ENCODE measurements at places on chromosomes 12 and 14.

GRCh38 chr12:51870504-51870903 is 17.4 kb upstream of the ANKRD33 start:
- no peak for DNase-seq

GRCh38 chr14:69355607-69356281 is 42.4 kb downstream of the ERH start:
- DNase-seq, result no peak

DNA sequence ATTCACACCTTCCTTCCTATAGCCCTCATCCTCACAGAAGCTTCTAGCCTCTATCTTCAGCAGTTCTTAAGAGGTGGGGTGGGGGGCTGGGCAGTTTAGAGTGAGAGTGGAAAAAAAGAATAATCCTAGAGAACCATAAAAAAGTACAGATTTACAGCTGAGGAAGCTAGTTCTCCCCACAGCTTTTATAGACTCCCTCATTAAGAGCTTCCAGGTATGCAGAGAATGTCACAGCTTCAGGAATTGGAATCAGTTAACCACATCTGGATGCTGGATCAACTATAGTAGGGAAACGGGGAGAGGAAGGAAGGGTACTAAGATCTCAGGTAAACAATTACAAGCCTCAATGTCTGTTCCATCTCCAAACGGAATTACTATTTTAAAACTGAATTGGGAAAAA is 12.3 kb downstream of the GDF11 start:
- no peak for DNase-seq

GRCh38 chr12:3777206-3777809 is 24.4 kb upstream of the CRACR2A start:
- DNase-seq, result no peak

DNA sequence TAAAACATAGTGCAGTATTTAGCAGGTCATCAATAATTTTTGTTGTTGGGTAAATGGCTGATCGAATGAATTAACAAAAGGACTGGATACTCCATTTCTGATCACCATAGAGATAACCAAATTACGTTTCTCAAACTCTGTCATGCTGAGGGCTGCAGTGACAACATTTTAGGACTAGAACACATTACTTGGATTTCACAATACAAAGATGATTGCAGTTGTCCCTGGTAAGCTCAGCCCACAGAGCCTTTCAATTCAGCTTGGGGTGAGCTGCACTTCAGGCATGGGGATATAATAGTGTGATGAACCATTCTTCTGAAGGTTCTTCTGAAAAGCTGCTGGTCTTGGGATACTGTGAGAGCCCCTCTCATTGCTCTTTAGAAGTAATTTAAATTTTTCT is 74.3 kb downstream of the FAR2 start:
- no peak for DNase-seq

DNA sequence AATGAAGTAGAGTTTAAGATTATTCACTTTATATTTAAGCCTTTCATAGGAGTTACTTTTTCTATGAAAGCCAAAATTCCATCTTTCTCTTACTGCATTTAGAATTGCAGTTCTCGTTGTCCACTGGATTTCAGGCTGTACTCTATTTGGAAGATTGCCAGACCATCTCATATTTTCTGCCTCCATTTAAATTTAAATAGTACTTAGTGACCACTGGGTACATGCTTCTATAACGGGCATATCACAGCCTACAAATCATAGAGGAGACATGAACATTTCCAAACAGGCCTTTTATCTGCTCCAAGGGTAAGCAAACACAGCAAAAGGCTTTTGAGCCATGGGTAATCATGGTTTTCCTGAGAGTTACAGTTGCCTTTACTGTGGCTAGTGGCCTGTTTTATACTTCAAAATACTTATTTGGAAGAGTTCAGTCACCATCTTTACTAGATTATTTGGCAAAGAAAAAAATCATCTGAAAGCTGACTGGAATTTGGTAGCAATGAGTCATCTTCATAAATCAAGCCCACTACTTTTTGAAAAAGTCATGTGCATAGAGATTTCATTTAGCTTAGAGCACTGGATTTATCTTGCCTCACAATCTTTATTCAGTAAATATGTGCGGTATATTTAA is 15.7 kb downstream of the ANO6 start:
- no peak for DNase-seq

DNA sequence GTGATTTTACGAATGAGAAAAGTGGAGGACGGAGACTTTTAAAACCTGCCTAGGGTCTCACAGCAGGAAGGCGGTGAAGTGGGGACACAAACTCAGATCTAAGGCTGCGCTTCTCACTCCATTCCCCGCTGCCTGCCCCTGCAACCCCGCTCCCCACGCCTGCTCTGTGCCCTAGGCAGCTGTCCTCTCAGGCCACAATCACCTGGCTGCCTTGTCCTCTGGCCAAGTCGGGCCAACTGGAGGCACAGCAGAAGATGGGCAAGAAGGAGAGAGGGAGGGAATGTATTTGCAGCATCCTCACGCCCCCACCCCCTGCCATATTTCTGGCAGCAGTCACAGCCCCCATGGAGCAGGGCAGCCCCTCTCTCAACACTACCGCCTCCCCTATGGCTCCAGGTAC is 94.9 kb downstream of the CHGA start:
- DNase-seq, result no peak

DNA sequence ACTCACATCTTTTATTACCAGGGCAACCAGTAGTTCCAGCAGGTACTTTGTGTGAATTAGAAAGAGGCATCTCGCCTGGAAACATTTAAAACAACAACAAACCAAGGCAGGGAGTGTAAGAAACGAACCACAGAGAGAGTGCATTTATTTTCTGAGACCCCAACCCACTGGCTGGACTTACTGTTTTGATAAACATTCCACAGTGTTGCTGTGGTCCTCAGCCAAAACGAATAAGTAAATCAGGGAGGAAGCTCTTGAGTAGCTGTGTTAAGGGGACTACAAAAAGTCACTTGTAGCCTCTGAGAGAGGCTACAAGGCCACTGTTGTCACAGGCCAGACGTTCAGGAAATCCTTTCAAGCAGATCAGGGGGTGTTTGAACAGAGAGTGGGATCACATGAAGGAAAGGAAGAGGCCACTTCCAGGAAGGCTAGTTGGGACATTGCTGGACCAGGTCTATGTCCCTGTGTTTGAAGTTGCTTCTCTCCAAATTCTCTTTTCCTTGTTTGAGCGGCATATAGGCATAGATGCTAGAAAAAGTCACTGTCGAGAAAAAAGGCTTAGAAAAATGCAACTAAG is 33.8 kb downstream of the DMAC2L start:
- no peak for DNase-seq

- no peak for DNase-seq
These were observed 166.9 kb upstream of the DIO2 start for GRCh38 chr14:80378084-80378690.

GRCh38 chr12:96471368-96472050 is 17.9 kb upstream of the CFAP54 start:
- DNase-seq, result no peak

GRCh38 chr12:71935594-71935993 is 3.1 kb upstream of the TPH2 start:
- no peak for DNase-seq

DNA sequence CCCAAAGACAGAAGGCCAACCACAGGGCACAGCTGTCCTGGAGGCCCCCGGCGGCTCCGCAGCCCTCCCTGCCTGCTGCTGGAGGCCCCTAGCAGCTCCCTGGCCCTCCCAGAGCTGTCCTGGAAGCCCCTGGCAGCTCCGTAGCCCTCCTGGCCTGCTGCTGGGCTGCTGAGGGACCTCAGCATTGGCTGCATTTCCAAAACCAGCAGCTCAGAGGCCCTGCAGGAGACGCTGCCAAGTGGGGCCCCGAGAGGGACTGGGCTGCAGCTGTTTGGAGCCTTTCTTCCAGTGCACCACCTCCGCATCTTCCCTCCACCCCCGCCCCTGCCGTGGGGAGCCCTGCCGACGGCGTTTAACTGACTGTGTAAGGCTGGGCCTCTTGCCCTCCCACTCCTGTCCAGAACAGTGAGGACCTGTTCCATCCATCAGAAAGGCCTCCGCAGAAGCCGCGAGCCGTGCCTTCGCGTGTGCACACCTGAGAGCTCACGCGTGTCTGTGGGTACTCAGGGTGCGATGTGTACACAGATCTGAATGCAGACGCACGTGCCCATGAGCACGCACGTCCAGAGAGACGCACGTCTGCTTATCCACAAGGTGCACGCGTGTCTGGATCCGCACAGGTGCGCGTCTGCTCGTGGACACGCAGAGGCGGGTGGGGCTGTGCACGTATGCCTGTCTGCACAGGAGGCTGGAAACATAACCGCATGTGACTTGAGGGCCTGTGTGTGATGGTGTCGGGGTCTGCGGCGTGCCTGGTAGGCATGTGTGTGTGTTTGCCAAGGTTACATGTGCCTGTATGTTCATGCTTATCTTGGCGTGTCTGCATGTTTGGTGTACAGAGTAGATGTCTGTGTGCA is 57.0 kb upstream of the FBRSL1 start:
- DNase-seq, result no peak

DNA sequence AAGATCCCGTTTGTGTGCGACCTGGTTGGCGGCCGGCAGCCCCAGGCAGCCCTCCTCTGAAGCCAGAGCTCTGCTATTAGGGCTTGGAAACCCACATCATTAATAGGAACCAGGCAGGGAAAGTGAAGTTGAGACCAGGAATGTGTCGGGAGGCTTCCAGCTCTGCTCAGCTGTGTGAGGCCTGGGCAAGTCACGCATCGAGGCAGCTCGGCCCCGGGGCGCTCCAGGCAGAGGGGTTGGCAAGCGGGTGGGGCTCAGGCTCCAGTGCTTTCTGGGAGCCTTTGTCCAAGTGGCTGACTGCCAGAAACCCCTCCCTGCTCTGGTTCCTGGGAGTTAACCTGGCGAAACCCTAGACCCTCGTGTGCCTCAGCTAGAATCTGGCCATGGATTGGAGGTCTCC is 1151.7 kb downstream of the VRK1 start:
- DNase-seq, result no peak

GRCh38 chr12:112161711-112162110 is 36.4 kb downstream of the TRAFD1 start:
- no peak for DNase-seq

GRCh38 chr12:41333974-41334373 is 145.9 kb downstream of the PDZRN4 start:
- DNase-seq, result no peak

DNA sequence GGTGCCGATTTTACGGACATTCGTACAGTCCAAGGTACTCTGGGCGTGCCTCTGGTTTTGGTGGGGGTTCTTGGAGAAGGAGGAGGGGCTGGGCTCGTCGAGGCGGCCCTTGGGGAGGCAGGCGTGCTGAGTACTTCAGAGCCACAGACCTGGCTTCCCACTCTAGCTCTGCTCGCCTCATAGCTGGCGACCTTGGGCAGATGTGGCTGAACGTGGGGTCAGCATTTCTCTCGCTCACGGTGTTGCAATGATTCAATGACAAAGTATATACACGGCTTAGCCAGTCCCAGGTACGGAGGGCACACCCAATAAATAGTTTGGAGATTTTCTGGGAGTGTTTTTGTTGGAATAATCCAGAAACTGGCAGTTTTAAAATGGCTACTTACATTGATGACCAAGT is 75.1 kb downstream of the FOXN4 start:
- no peak for DNase-seq

DNA sequence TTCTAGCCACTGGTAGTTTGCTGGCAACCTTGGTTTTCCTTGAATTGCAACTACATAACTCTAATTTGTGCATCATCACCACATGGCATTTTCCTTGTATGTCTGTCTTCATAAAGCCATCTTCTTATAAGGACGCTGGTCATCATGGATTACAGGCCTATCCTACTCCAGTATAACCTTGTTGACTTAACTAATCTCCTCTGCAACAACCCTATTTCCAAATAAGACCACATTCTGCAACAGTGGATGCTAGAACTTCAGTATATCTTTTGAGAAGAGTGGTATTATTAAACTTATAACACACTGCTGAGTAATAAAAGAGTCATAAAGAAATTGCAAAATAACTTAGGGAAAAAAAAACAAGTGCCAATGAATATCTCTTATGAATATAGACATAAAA is 511.8 kb upstream of the FOXG1 start:
- no peak for DNase-seq

DNA sequence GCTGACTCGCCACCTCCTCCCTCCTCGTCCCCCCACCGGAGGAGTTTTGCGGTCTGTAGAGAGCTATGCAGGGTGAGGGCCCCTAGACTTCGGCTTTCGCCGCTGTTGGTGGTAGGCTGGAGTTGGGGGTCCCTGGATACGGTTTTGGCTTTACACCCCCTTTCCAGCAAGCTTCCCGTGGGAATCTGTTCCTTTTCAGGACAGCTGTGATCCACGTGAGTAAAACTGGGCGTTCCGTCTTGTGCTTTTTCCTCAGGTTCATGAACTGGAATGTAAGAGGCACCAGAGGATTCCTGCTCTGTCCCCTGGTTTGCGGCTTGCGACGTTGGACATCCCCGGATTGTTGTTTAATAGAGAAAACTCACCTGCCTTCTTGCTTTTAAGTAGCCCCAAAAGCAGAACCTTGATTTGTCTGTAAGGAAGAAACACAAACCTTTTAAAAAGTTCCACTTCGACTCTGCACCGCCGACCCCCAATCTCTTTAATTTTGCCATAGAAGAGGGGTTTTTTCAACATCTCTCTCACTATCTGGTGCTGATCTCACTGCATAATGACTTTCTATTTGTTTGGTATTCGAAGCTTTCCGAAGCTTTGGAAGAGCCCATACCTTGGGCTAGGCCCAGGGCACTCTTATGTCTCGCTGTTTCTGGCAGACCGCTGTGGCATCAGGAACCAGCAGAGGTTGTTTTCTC is 490 bp downstream of the PRORP start:
- DNase-seq, result no peak

DNA sequence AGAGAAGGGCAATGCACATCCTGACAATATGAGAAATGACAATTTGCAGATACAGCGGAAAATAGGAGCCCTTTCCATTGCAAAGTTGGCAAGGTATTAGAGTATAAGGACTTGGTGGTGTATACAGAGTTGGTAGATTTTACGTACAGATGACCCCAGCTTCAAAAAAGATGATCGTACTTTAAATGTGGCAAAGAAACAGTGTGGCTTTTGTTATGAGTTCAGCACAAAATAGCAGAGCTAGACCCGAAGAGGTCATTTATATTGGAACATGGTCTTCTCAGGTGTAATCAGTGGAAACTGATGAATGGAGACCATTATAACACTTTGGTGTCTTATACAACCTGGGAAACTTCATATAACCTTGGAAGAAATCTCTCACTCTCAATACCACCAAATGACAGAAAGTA is 2.3 kb downstream of the CLEC2B start:
- DNase-seq, result no peak

- DNase-seq, result no peak
These were observed 222.9 kb downstream of the SLC15A4 start for GRCh38 chr12:128600886-128601285.

DNA sequence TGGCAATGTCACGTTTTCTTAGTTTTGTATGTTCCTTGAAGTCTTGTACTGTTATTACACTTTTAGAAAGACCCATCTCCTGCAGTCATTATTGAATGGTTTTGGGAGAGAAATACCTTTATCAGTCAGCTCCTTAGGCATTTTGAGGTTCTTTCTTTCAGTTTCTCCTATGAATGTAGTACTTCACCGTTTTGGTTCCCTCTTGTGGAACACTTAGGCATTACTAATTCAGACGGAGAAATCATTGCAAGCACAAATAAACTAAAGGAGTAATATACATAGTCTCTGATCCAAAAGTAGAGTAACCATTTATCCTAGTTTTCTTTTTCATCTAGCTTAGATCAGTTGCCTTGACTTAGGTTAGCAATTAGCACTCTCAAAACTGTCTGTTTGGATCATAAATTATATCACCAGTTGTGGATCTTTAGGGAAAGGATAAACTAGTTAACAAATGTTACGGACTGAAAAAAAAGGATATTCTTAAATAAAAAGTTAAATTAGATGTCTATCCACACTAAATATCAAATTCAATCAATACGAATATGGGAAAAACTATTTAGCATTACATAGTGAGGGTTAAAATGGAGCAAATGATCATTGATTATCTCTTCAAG is 1538.3 kb upstream of the SEL1L start:
- no peak for DNase-seq

GRCh38 chr12:60168441-60168840 is 572.6 kb downstream of the SLC16A7 start:
- DNase-seq, result no peak

Measured in stimulated activated CD8-positive, alpha-beta memory T cell treated with anti-CD3 and anti-CD28 coated beads, Interleukin-7, amount 100 ng/mL, for 48 hours (primary cell).